Regular cardiac myocyte (primary cell): ENCODE measurements at places on chromosomes 1 and 21. TPM values are rescaled to one million over a fixed set of nuclear protein-coding genes. Genes with fewer than 3 reads are reported as not detected.

Gene CHI3L1
- 0.19 and 5.4 TPM in 2 replicates for total RNA-seq

Gene OLFML2B
- total RNA-seq, result 1.2 and 2.0 TPM in 2 replicates

Gene FCRL1
- total RNA-seq, result not detected in 2 replicates

Gene CRP
- total RNA-seq, result not detected in 2 replicates

Gene ZNF695
- total RNA-seq, result 0.56 and 3.3 TPM in 2 replicates

Gene CELA3B
- total RNA-seq, result not detected in 2 replicates

Gene GIPC2
- total RNA-seq, result 3.5 and 5.9 TPM in 2 replicates

Gene PTGER3
- total RNA-seq, result 0.77 and 1.1 TPM in 2 replicates
